ENCODE measurements at places on chromosomes 16 and 17. TPM values are rescaled to one million over a fixed set of nuclear protein-coding genes. Genes with fewer than 3 reads are reported as not detected.

DNA sequence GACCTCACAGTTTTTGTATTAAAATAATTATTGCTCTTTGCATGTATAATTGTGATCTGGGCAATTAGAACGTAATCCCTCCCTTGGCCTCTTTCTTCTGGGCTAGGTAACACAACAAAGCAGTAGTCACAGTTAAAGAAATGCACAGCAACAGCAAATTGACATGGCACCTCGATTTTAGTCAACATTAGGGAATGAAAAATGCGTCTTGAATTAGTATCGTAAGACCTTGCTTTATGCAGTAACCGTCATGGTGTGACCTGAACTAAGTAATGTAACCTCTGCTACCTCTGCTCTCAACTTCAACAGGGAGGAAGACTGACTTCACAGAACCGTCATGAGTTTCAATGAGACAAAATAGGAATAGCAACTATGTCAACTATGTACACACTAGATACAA, 265.4 kb upstream of the MAF start:
- no peaks in the 10 kb centered on the region for H3K4me1 ChIP-seq
- no peak for DNase-seq
- H3K27me3 ChIP-seq = no peaks in the 10 kb centered on the region
- H3K36me3 ChIP-seq = no peaks in the 10 kb centered on the region
- H3K27ac ChIP-seq = no peak overlapping the region

Gene KRTAP3-2
- total RNA-seq = not detected

DNA sequence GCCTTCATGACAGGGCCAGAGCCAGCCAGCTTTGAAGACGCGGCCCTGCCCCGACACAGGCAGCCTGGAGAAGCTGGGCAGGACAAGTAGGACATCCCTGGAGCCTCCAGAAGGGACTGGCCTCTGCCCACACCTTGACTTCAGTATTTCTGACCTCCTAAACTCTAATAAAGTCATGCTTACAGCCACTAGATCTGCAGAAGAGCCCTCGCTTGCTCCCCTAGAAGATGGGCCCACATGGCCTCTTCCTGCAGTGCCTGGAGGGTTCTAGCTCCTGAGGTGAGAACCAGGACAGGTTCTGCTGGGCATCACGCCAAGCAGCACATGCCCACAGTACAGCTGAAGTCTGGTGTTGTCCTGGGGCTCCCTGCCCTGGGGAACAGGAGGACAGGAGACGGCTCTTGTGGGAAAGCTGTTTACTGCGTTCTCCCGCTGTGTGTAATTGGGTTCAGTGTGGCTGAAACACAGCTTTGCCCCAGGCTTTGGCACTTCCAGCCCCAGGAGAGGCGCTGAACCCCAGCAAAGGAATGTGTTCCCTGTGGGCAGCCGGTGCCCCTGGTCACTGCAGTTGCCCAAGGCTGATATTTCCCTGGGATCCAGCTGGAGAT, 2.6 kb downstream of the APRT start:
- peak; percentile 51 for DNase-seq
- H3K36me3 ChIP-seq = no peaks in the 10 kb centered on the region
- no peak overlapping the region for H3K27ac ChIP-seq

Gene CDH1
- total RNA-seq = 155 TPM

DNA sequence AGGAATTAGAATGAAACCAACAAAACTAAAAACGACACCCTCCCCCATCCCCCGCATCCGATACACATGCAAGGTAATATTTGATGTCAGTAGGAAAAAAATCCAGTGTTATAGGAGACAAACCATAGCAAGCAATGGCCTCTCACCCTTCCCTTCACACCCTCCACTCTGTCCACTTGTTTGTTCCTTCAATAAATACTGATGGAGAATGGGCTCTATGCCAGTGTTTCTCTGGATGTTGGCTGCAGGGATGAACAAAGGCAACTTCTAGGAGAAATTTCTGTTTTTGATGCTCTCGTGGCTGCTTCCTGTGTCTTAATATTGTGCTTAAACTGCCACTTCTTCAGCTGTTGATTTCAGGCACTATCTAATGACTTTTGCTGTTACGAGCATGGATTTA, 98.8 kb downstream of the WWOX start:
- peaks cover 15% of the 10 kb centered on the region for H3K4me1 ChIP-seq
- DNase-seq = no peak
- H3K4me3 ChIP-seq = no peak overlapping the region

Gene TMEM114
- not detected for total RNA-seq

DNA sequence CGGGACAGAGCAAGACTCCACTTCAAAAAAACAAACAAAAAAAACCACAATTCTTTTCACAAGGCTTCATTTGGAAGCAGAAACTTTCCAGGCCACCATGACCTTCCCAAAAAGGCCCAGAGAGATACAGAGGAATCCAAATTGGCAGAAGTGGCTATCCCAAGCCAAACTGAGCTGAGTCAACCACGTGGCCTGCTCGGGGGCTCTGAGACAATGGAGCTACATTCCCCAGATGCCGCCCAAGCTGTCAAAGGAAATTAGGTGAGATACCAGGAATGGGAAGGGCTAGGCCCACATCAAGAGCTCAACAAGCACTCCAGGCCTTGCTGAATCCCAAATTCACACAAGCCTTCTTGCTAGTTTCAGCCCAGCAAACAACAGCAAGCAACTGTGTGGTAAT, 5.7 kb upstream of the EXOSC6 start:
- peaks cover 51% of the 10 kb centered on the region for H3K36me3 ChIP-seq
- peak; percentile 6 for DNase-seq
- H3K4me3 ChIP-seq = no peak overlapping the region

DNA sequence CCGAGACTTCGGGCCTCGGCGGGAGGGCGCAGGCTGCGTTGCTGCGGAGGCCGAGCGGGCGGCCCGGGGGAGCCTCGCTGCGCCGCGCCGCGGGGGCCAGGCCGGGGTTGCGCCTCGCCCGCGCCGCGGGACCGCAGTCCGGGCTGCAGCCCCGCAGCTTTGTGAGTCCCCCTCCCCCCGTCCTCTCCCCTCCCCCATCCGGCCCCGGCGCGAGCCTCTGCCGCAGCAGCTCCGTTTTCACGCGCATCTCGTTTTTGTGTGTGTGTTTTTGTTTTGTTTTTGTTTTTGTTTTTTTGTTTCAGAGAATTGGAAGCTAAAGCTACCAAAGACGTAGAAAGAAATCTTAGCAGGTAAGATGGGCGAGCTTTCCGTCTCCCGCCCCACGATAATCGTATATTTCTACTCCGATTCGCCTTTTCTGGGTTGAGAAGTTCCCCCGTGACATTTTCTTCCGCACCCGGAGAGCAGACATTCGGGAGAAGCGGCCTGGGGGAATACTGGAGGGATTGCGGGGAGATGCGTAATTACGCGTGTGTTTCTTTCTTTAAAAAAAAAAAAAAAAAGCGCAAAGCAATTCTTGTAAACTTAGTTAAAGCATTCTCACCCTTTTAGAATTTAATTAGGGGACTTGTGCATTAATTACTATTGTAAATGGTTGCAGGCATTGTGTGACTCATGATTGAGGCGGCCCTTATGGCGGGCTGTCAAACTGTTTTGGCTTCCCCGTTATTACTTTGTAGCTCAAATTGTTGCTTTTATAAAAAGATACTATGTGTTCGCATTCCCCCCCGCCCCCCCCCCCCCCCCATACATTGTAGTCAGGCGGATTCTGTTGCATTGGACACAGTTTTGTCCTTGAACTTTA, 732 bp downstream of the TNRC6A start:
- H3K4me3 ChIP-seq = peak overlapping the region; percentile 86
- no peaks in the 10 kb centered on the region for H3K27me3 ChIP-seq
- no peaks in the 10 kb centered on the region for H3K36me3 ChIP-seq
- peak; percentile 34 for DNase-seq

- H3K4me3 ChIP-seq = no peak overlapping the region
- H3K36me3 ChIP-seq = no peaks in the 10 kb centered on the region
- no peak for DNase-seq
- no peak overlapping the region for H3K27ac ChIP-seq
- no peaks in the 10 kb centered on the region for H3K27me3 ChIP-seq
- no peaks in the 10 kb centered on the region for H3K4me1 ChIP-seq
These were observed 3.6 kb upstream of the MAP3K14 start for GRCh38 chr17:45320349-45320930.

Gene CDH8
- 0.20 TPM for total RNA-seq

Gene KRT25
- not detected for total RNA-seq

Gene CCL18
- 1.5 TPM for total RNA-seq

Gene DPEP3
- not detected for total RNA-seq

DNA sequence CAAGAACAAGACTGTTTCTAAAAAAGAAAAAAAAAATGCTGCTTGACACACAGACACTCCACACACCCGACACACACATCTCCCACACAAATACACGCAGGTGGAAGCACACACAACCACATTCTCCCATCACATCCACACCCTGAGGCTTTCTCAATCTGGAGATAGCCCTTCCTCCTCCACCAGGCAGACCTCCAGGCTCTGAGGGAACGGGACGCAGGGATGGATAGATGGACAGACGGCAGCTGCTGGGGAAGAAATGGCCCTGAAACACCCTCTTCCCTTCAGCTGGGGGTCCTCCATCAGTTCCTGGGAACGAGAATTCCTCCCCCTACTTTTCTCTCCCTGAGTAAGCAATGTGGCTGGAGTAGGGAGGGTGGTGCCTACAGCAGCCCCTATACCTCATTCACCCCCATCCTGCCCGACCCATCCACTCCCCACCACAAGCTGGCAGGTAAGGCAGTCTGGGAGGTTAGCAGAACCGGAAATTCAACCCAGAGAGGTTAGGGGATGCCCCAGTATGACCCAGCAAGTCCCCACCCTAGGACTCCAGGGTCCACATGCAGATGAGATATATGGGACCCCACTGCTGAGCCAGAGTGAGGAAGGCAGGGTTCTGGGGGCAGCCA, 4.1 kb upstream of the LITAFD start:
- no peak overlapping the region for H3K4me3 ChIP-seq
- DNase-seq = no peak
- no peak overlapping the region for H3K27ac ChIP-seq
- no peaks in the 10 kb centered on the region for H3K36me3 ChIP-seq
- no peaks in the 10 kb centered on the region for H3K27me3 ChIP-seq
- no peaks in the 10 kb centered on the region for H3K4me1 ChIP-seq

- no peak overlapping the region for H3K27ac ChIP-seq
- DNase-seq = no peak
- H3K36me3 ChIP-seq = peaks cover 31% of the 10 kb centered on the region
- peaks cover 79% of the 10 kb centered on the region for H3K4me1 ChIP-seq
- H3K4me3 ChIP-seq = no peak overlapping the region
These were observed 7.7 kb downstream of the HAPSTR1 start for GRCh38 chr16:9099131-9099625.

GRCh38 chr16:54487933-54488332, 201.3 kb upstream of the IRX3 start:
- H3K36me3 ChIP-seq = no peaks in the 10 kb centered on the region
- H3K4me1 ChIP-seq = no peaks in the 10 kb centered on the region
- no peaks in the 10 kb centered on the region for H3K27me3 ChIP-seq

GRCh38 chr16:48451323-48451722, 66.1 kb upstream of the SIAH1 start:
- H3K27me3 ChIP-seq = no peaks in the 10 kb centered on the region
- H3K4me3 ChIP-seq = no peak overlapping the region
- no peak overlapping the region for H3K27ac ChIP-seq

GRCh38 chr17:18378205-18378505, 577 bp downstream of the EVPLL start:
- no peak overlapping the region for H3K4me3 ChIP-seq
- DNase-seq = no peak
- H3K4me1 ChIP-seq = no peaks in the 10 kb centered on the region
- no peaks in the 10 kb centered on the region for H3K27me3 ChIP-seq
- H3K36me3 ChIP-seq = no peaks in the 10 kb centered on the region
- H3K27ac ChIP-seq = no peak overlapping the region

DNA sequence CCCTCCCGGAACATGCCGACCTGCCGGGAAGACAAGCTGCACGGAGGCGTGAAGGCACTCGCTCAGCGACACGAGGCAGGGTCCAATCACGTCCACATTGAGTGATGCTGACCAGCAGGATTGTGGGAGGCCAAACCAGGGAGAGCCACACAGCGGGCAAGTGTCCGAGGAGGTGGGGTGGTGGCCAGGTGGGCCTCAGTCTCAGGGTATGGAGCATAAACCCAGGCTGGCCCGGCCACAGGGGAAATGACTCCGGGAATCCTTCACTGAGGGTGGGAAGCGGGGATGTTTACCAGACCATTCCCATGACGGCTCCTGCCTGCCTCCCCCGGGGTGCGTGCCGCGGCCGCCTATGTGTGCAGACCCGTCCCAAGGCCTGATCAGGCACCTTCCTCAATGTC, 62.5 kb downstream of the RPH3AL start:
- H3K36me3 ChIP-seq = peaks cover 4% of the 10 kb centered on the region
- H3K4me1 ChIP-seq = no peaks in the 10 kb centered on the region
- no peak overlapping the region for H3K4me3 ChIP-seq
- H3K27ac ChIP-seq = no peak overlapping the region

Gene ACAP1
- total RNA-seq = 5.6 TPM

GRCh38 chr16:86874141-86874540, 295.8 kb downstream of the FOXL1 start:
- DNase-seq = no peak
- H3K27me3 ChIP-seq = no peaks in the 10 kb centered on the region
- no peaks in the 10 kb centered on the region for H3K36me3 ChIP-seq
- H3K4me3 ChIP-seq = no peak overlapping the region

DNA sequence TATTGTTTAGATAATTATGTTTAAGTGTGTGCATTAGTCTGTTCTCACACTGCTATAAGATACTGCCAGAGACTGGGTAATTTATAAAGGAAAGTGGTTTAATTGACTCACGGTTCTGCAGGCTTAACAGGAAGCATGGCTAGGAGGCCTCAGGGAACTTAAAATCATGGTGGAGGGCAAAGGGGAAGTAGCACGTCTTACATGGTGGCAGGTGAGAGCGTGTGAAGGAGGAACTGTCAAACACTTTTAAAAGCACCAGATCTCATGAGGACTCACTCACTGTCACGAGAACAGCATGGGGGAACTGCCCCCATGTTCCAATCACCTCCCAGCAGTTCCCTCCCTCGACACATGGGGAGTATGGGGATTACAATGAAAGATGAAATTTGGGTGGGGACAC, 203.5 kb upstream of the GOT2 start:
- no peak for DNase-seq
- no peaks in the 10 kb centered on the region for H3K27me3 ChIP-seq
- no peaks in the 10 kb centered on the region for H3K4me1 ChIP-seq
- H3K36me3 ChIP-seq = no peaks in the 10 kb centered on the region

DNA sequence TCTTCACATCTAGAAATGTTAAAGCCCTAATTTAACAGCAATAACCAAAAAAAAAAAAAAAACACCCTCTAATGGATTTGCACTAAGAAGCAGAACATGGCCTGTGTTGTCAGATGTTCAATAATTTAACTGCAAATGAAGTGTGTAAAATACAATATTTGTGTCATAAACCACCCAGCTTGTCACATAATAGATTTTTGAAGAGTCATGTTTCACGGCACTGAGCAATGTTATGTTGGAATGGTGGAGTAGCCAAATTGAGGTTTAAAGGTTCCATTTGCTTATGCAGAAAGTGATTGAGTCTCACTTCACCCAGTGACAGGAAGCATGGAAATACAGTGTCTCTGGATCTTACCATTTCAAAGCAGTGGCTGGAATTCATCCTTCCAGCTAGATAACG, 173.2 kb upstream of the XYLT1 start:
- H3K27me3 ChIP-seq = no peaks in the 10 kb centered on the region
- H3K36me3 ChIP-seq = no peaks in the 10 kb centered on the region
- H3K27ac ChIP-seq = no peak overlapping the region
- no peak overlapping the region for H3K4me3 ChIP-seq
- no peaks in the 10 kb centered on the region for H3K4me1 ChIP-seq
